ENCODE measurements at places on chromosomes 11 and 22. TPM values are rescaled to one million over a fixed set of nuclear protein-coding genes. Genes with fewer than 3 reads are reported as not detected.

Gene C11orf91
- not detected for total RNA-seq

Gene CABP7
- total RNA-seq = under 0.01 TPM

Gene SLC7A4
- total RNA-seq = not detected

Gene CPT1B
- total RNA-seq = 0.36 TPM

All from IMR-90 (cell line).